ENCODE measurements at places on chromosomes 7 and 10. TPM values are rescaled to one million over a fixed set of nuclear protein-coding genes. Genes with fewer than 3 reads are reported as not detected.

Gene NKX2-3
- total RNA-seq, result not detected

Gene MIOS
- 17.2 TPM for total RNA-seq

Gene SFXN4
- total RNA-seq, result 47.2 TPM

Gene SCRN1
- 57.0 TPM for total RNA-seq

Gene HMX2
- total RNA-seq, result not detected

Gene UBTD1
- 11.2 TPM for total RNA-seq

Gene ELN
- total RNA-seq, result 0.08 TPM

Gene HOXA6
- total RNA-seq, result 1.9 TPM

Gene HOGA1
- 1.7 TPM for total RNA-seq

Gene SPDYE11
- total RNA-seq, result not detected

Gene SLC26A3
- total RNA-seq, result not detected

Gene PIP
- total RNA-seq, result 0.71 TPM

Gene EPHB6
- 0.17 TPM for total RNA-seq

Gene CALHM2
- 4.8 TPM for total RNA-seq

Gene C10orf143
- 1.1 TPM for total RNA-seq
